M059J (cell line): ENCODE measurements at places on chromosomes 4 and X.

DNA sequence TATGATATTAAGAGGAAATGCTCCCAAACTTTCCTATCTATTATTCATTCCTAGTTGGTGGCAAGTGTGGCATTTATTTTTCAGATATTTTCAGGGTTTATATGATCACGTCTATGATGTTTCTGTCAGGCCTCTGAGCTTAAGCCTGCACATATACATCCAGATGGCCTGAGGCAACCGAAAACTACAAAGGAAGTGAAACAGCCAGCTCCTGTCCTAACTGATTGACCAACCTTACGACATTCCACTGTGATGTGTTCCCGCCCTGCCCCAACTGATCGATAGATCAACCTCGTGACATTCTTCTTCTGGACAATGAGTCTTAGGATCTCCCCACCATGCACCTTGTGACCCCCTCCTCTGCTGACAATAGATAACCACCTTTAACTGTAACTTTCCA, 67.6 kb upstream of the CTSO start:
- no peak for DNase-seq

DNA sequence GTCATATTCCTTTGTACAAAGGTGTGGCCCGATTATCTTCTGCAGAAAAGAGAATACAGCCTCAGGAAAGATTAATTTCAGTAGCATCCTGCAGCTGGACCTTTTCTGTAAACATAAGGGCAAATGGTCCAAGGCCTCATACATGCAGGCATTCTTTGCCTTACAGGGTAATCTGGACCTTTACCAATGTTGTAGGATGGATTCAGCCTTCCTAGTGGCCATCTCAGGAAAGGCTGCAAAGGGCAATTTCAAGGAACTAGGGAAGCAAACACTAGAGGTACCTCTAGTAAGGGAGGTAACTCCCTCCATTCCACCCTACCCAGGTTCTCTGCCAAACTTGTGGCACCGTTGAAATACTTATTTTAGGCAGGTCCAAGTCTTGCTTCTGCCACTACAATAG, 43.0 kb downstream of the UGT2B28 start:
- DNase-seq = no peak

- no peak for DNase-seq
Measured at GRCh38 chr4:8269535-8270417, at the start of gene HTRA3. Gene HTRA3, plus strand, starts transcription at chr4:8269754. Its CDS starts 215 bp downstream, at chr4:8269969.

GRCh38 chrX:36947214-36947613, 61.0 kb upstream of the FAM47C start:
- DNase-seq = no peak

- no peak for DNase-seq
Measured at GRCh38 chr4:54764476-54764875, 106.7 kb downstream of the KIT start.

- DNase-seq = no peak
Measured at GRCh38 chrX:17987783-17988182, 126.7 kb upstream of the RAI2 start.

GRCh38 chr4:16731776-16732380, 166.6 kb downstream of the LDB2 start:
- peak; percentile 37 for DNase-seq

DNA sequence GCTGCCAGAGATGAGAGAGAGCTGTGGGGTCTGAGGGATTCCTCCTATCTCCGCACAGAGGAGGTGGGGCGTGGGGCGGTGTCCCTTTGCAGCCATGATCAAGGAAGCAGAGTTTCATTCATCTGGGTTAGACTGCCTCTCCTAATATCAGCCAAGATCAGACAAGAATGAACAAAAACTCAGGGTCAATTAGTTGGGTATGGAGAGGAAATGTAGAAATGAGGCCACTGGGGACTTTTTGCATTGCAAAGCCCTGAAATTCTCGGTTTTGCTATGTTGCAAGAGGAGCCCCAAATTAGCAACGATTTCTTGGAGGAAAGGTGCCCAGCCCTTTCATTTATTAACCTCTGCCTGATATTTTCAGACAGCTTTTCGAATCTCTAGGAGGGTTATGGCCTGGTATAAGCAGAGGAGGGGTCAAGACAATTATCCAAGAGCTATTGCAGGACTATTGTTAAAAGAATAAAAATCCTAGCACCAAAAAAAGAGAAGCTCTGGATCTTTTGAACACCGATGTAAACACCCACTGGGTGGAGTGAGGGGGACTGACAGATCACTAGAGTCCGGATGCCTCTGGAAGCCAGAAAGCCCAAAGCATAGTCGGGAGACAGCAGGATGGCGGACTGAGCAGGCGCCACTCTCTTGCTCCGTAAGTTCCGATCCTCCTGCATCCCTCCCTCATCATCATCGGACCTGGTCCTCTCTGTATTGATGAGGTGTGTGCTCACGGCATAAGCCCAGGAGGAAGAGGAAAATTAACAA, 34.4 kb upstream of the ACSL1 start:
- DNase-seq = no peak

GRCh38 chrX:48728653-48729052, 32.1 kb downstream of the SUV39H1 start:
- no peak for DNase-seq

GRCh38 chr4:188918787-188919186, 779.5 kb downstream of the TRIML1 start:
- DNase-seq = no peak

GRCh38 chrX:20668550-20668949, 401.8 kb upstream of the RPS6KA3 start:
- DNase-seq = no peak

DNA sequence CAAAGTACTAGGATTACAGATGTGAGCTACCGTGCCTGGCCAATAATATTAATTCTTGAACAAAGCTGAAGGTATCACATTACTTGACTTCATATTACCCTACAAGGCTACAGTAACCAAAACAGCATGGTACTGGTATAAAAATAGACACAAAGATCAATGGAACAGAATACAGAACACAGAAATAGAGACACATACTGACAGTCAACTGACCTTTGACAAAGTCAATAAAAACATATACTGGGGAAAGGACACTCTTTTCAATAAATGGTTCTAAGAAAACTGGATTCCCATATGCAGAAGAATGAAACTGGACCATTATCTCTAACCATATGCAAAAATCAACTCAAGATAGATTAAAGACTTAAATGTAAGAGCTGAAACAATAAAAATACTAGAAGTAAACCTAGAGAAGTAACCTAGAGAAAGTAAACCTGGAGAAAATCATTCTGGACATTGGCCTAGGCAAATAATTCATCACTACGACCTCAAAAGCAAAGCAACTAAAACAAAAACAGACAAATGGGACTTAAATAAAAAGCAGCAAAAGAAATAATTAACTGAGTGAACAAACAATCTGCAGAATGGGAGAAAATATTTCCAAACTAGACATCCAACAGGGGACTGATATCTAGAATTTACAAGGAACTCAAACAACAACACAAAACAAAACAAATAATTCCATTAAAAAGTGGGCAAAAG, 156.6 kb downstream of the FGF16 start:
- no peak for DNase-seq

DNA sequence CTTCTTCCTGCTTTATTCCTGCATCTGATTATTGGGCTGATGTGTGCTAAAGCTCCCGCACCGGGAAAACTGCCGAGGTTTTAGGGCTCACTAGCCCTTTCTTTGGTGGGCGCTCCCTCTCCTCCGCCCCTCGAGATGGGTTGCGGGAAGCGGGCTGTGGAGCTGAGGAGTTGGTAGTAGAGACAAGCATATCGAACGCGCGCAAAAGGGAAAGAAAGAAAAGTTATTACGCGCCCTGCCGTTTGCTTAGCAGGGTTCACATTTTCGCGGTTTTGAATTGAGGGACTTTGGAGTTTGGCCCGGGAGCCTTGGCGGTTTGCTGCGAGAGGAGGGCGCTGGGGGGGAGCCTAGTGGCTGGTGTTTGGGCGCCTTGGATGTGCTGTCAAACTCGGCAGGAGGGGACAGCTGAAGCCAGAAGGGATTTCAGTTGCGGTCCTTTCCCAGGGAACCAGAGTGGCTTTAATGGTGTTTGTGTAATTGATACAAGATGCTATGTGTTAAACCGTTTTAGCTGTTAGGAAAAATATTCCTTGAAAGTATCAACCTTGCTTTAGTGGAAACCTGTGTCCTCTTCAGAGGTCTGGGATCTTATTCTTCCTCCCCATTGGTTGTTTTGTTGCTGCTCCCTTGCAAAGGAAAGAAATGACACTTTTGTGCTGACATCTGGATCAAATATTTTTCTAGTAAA, 1.1 kb downstream of the GAB1 start:
- DNase-seq = peak; percentile 64
